ENCODE measurements at places on chromosomes 16 and 17. TPM values are rescaled to one million over a fixed set of nuclear protein-coding genes. Genes with fewer than 3 reads are reported as not detected.

GRCh38 chr17:17710728-17711541 lies 29.7 kb downstream of the RAI1 start:
- no peak for DNase-seq

MT1F gene
- total RNA-seq: 3.0 TPM

DNA sequence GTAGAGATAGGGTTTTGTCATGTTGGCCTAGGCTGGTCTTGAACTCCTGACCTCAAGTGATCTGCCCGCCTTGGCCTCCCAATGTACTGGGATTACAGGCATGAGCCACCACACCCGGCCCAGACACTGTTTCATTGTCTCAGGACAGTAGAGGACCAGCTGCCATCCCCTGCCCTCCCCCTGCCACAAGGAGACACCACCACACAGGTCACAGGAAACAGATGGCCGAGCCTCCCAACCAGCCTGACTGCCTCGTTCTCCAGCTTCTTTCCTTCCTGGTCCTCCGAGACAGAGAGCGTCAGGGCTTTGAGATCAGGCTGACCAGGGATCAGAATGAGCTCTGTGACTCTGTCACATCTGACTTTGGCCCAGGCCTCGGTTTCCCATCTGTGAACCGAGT lies 20.8 kb upstream of the RNPS1 start:
- DNase-seq: no peak

- DNase-seq: no peak
These were observed 162.3 kb downstream of the UTP18 start for GRCh38 chr17:51422634-51423033.

LPO gene
- not detected for total RNA-seq

SLC12A3 gene
- total RNA-seq: not detected

DNA sequence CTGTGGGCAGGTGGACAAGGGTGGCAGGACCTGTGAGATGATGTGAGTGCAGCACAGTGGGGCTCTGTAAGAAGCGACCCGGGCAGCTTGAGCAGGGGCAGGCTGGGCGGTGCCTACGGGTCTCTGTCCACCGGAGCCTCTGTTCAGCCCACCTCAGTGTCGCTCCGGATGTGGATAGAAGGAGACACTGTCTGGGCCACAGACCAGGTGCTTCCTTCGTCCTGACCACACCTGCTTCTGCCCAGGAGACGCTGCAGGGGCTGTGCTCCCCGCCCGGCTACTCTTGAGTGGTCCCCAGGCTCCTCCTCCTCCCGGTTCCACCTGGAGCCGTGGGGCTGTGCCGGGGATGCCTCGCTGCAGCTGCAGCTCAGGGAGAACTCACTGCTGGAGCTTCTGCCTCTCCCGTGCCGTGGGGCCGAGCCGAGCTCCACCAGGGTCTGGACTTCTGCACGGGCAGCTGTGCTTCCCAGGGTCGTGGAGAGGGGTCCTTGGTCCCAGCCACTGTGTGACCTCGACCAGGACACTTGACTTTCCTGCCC lies 21.5 kb downstream of the METRNL start:
- no peak for DNase-seq

DNA sequence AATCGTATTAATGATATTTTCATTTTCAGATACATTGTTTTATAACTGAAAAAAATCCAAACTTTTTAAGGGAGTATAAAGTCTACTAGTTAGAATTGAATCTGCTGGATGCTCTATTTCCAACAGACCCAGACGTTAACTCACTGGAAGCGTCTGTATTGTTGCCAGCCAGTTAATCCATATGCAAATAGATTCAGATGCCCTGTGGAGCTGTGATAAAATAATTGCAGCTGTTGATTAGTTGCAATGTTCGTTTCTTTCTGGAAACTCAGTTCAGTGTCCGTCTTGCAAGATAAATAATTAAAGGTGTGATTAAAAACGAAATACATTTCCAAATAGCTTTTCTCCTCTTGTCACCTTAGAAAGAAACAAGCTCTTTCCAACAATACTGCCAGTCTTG lies 5.1 kb upstream of the GNA13 start:
- DNase-seq: no peak

- DNase-seq: no peak
These were observed 27.2 kb downstream of the CLEC16A start for GRCh38 chr16:10971560-10971961.

GRCh38 chr17:82487910-82488309 lies 29.4 kb downstream of the NARF start:
- DNase-seq: peak; percentile 69

- no peak for DNase-seq
These were observed 2.5 kb upstream of the ABCC12 start for GRCh38 chr16:48158296-48158695.

TBC1D3K gene
- total RNA-seq: not detected

PMFBP1 gene
- total RNA-seq: not detected

ST3GAL2 gene
- 19.0 TPM for total RNA-seq

GRCh38 chr16:84867696-84868095 lies 47.9 kb downstream of the CRISPLD2 start:
- DNase-seq: peak; percentile 3

DNA sequence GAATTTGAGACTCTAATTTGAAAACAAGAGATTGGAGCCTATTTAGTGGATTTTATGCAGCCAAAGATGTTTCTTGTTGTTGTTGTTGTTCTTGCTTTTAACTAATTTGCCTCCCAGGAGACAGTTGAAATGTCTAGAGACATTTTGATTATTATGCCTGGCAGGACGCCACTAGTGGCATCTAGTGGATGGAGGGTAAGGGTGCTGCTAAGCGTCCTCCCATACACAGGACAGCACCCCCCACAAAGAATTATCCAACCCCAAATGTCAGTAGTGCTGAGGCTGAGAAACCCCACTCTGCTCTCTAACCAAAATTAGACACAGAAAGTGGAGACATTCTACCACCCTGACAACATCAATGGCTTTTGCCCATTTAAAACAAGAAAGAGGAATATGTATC lies 15.4 kb upstream of the HSBP1 start:
- DNase-seq: no peak

GRCh38 chr17:67672592-67673335 lies 45.0 kb upstream of the NOL11 start:
- DNase-seq: no peak

DNA sequence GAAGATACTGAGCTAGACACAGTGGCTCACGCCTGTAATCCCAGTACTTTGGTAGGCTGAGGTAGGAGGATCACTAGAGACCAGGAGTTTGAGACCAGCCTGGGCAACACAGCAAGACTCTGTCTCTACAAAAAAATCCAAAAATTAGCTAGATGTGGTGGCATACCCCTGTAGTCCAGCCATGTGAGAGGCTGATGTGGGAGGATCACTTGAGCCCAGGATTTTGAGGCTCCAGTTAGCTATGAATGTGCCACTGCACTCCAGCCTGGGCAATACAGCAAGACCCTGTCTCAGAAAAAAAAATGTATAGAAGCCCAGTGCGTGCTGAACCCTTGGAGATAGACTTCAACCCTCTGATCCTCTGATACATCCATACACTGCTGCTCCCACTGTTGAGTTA lies 7.2 kb upstream of the PPM1D start:
- no peak for DNase-seq

HSDL1 gene
- total RNA-seq: 23.2 TPM

Measured in left ventricle myocardium superior (tissue), 1 donor.